ENCODE measurements at places on chromosomes 4 and X. TPM values are rescaled to one million over a fixed set of nuclear protein-coding genes. Genes with fewer than 3 reads are reported as not detected.

GRCh38 chr4:122845066-122845465 lies 18.4 kb downstream of the FGF2 start:
- DNase-seq = no peak

DNA sequence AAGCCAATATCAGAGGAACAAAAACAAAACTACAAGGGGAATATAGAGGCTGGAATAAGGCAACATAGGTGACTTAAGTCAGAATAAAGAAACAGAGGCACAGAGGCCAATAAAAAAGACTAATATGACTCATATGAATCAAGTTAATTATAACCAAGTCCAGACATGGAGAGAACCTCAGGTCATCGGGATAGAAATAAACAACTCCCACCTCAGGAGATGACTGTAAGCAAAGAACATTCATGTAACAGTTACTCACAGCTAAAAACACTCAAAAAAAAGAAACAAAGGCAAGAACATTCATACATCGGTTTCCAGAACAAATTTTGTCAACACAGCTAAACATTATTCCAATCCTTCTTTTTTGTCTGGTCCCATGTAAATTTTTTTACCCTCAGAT lies 60.3 kb upstream of the RXFP1 start:
- no peak for DNase-seq

DNA sequence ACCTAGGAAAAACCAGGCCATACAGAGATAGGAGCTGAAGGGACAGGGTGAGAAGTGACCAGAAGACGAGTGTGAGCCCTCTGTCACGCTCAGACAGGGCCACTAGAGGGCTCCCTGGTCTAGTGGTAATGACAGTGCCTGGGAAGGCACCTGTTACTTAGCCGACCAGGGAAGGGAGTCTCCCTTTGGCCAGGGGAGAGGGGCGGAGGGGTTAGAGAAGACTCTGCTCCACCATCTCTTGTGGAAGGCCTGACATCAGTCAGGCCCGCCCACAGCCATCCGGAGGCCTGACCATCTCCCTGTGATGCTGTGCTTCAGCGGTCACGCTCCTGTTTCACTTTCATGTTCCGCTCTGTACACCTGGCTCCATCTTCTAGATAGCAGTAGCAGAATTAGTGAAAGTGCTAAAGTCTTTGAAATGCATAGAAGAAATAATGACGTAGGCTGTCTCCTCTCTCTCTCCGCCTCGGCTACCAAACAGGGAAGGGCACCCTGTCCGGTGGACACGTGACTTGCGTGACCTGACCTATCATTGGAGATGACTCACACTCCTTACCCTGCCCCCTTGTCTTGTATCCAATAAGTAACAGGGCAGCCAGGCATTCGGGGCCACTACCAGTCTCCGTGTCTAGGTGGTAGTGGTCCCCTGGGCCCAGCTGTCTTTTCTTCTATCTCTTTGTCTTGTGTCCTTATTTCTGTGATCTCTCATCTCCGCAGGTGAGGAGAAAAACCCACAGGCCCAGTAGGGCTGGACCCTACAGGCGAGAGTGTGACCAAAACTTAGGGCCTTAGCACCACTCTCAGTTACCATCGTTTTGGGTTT lies 26.7 kb downstream of the HTT-AS start:
- DNase-seq = peak; percentile 36

Gene MED28
- 50.4 TPM for polyA plus RNA-seq

Gene NPY2R
- polyA plus RNA-seq = 1.8 TPM

GRCh38 chr4:98642991-98643426 lies 15.4 kb downstream of the TSPAN5 start:
- no peak for DNase-seq

DNA sequence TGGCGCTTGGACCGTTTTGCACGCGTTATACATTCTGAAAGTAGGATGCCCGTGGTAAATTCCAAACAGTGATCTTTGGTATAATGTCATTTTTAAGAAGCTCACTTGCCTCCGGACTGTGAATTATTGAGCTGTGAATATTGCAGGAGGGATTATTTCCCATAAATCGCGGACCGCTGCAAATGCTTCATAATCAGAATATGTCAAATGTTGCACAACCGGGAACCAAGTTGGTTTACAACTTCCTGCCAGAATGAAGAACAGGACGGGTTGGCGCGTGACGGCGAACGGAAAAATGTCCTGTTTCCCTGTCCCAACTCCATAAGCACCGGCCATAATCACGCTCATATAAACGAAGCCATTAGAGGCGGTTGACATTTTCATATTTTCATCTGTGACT lies 67.6 kb downstream of the SHOX start:
- DNase-seq = no peak

Gene TCEANC
- 3.6 TPM for polyA plus RNA-seq

Gene RHOXF2B
- polyA plus RNA-seq = 0.07 TPM

Gene NUDT11
- 5.3 TPM for polyA plus RNA-seq

Gene HSFX2
- not detected for polyA plus RNA-seq
